ENCODE measurements at places on chromosomes 16 and 17.

DNA sequence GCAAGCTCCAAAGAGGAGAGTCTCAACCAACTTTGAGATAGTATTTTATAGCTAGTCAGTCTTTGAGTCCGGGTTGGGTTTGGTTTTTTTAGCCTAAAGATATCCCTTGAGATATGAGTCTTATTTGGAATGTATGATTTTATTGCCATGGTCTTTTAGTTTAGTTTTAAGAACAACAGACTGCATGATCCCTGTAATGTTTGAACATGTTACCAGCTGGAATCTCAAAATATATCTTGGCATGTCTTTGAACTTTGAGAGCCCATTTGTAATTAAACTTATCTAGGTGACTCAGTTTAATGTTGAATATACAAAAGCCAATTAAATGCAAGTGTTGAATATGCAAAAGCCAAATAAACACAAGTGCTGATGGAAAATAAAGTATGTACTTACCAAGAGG lies 100.6 kb downstream of the TANGO6 start:
- no peak for DNase-seq
- H3K36me3 ChIP-seq = peaks cover 6% of the 10 kb centered on the region

DNA sequence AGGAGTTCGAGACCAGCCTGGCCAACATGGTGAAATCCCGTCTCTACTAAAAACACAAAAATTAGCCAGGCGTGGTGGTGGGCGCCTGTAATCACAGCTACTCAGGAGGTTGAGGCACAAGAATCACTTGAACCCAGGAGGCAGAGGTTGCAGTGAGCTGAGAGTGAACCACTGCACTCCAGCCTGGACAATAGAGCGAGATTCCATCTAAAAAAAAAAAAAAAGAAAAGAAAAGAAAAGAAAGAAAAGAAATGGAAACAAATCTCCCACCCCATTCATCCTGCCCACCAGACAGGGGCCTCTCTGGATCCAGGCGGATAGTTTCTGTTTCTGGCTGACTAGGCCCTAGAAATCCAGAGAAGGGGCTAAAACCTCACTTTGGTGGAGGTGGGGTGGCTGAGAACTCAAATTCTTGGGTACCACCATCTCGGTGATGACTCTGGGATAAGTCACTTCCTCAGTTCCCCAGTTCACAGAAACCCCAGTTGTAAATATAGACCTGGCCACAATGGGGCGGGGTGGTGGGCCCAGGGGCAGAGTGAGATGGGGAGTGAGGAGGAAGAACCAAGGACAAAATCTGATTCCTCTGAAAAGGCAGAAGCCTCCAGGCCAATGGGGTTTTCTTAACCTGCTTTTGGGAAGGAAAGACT lies 22.2 kb downstream of the SOCS1 start:
- H3K4me1 ChIP-seq = peaks cover 38% of the 10 kb centered on the region
- DNase-seq = peak; percentile 25
- no peaks in the 10 kb centered on the region for H3K27me3 ChIP-seq
- H3K4me3 ChIP-seq = peak overlapping the region; percentile 78
- peak overlapping the region; percentile 99 for H3K27ac ChIP-seq
- no peaks in the 10 kb centered on the region for H3K36me3 ChIP-seq

DNA sequence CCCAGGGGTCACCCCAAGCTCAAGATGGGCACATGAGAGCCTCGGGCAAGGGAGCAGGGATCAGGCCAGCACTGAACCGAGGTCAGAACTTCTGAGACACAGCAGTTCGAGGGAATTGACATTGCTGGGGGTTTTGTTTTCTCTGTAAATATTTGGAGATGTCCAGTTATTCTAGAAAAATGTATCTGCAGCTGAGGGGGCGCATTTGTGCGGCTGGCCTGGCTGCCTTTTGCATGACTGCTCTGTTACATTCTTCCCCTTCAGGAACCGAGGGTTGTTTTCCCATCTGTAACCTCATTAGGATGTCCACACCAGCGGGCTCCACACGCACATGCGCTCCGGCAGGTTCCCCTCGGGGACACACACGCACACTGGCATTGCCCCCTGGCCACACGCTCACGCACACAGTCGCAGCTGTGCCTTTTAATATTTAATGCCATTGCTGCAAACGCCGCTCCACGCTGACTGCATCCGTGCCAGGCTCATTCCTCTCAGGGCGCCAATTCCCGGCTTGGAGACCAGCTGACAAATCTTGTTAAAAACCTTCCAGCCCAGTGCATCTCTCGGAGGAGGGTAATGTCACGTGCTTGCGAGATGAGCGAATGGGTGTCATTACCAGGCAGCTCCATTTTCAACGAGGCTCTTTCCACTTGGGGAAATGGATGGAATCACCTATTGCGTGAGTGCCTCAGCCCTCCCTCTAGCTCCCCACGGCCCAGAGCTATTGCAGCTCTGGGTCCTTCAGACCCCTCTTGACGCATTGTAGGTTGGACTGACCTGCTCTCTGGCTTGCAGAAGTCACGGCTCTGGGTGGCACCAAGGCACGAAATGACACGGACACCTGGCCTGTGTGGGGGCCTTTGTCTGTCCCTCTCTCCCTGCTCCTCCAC lies 13.1 kb downstream of the CCR7 start:
- DNase-seq = no peak
- peak overlapping the region; percentile 83 for H3K4me3 ChIP-seq
- H3K4me1 ChIP-seq = peaks cover 80% of the 10 kb centered on the region
- no peaks in the 10 kb centered on the region for H3K27me3 ChIP-seq

DNA sequence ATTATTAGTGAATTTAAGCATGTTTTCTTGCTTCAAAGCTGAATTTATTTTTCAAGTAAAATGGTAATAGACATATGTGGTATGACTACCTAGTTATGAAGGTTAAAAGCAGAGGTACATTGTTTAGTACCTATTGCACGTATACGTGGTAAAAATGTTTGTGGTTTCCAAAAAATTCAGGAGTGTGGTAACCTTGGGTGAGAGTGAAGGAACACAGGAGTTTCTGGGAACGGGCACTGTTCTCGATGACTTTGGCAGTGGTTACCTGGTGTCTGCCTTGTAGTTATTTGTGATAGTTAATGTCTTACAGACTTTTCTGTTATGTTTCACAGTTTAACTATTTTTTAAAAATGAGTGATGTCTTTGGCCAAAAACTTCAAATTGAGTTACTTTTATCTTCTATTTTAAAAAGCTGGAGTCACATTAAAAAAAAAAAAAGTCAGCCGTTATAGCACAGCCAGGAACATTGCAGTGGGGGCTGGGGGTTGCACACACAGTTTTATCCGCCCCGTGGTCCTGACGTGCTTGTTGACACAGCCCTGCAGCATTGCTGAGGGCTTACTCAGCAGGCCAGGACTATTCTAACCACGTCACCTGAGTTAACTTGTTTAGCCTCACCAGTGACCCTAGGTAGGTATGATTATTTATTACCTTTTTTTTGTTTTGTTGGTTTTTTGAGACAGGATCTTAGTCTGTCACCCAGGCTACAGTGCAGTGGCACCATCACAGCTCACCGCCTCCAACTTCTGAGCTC lies 10.9 kb downstream of the JPT2 start:
- H3K4me3 ChIP-seq = no peak overlapping the region
- DNase-seq = no peak
- H3K36me3 ChIP-seq = no peaks in the 10 kb centered on the region
- no peaks in the 10 kb centered on the region for H3K27me3 ChIP-seq

DNA sequence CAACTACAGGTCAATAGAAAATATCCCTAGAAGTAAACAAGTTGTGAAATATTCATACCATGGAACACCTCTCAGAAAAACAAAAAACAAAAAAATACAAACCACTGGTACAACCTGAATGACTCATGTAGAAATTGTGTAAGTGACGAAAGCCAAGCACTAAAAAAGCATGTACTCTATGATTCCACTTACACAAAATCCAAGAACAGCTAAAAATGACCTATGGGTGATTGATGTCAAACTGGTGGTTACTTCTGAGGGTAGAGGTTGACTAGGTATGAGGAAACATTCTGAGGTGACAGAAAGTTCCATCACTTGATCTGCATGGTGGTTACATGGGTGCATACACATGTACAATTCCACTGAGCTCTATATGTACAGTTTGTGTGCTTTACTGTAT lies 31.1 kb downstream of the DHRS7C start:
- H3K27ac ChIP-seq = no peak overlapping the region
- peaks cover 51% of the 10 kb centered on the region for H3K27me3 ChIP-seq
- DNase-seq = no peak
- H3K36me3 ChIP-seq = peaks cover 4% of the 10 kb centered on the region

- no peaks in the 10 kb centered on the region for H3K27me3 ChIP-seq
- H3K4me3 ChIP-seq = no peak overlapping the region
- peak overlapping the region; percentile 56 for H3K27ac ChIP-seq
Observed at GRCh38 chr16:81601008-81601428, 156.4 kb downstream of the CMIP start.

DNA sequence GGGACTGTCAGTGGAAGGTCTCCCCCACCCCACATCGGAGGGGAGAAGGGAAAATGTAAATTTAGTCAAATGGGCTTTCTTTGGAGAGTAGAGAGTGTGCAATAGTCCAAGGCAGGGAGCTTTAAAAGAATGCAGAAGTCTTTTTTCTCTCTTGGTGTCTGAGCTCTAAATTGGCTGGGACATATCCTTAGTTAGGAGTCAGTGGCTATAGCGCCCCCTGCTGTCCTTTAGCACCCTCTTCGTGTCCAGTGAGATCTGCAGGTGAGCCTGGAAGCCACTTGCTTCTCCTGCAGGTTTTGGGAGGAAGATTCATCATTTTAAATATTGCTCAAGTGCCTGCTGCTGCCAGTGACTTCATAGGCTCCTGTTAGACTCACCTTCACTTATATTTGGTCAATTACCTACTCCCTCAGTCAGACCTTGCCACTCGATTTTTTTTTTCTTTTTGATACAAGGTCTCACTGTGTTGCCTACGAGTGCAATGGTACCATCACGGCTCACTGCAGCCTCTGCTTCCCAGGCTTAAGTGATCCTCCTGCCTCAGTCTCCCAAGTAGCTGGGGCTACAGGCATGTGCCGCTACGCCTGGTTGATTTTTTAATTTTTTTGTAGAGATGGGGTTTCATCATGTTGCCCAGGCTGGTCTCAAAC lies 174.8 kb downstream of the PRKCB start:
- no peak overlapping the region for H3K27ac ChIP-seq
- no peak overlapping the region for H3K4me3 ChIP-seq
- H3K36me3 ChIP-seq = no peaks in the 10 kb centered on the region
- peak; percentile 51 for DNase-seq

- H3K27me3 ChIP-seq = no peaks in the 10 kb centered on the region
- H3K4me3 ChIP-seq = no peak overlapping the region
- no peak for DNase-seq
- no peaks in the 10 kb centered on the region for H3K4me1 ChIP-seq
- H3K36me3 ChIP-seq = no peaks in the 10 kb centered on the region
Observed at GRCh38 chr16:73945631-73946030, 351.0 kb upstream of the PSMD7 start.

DNA sequence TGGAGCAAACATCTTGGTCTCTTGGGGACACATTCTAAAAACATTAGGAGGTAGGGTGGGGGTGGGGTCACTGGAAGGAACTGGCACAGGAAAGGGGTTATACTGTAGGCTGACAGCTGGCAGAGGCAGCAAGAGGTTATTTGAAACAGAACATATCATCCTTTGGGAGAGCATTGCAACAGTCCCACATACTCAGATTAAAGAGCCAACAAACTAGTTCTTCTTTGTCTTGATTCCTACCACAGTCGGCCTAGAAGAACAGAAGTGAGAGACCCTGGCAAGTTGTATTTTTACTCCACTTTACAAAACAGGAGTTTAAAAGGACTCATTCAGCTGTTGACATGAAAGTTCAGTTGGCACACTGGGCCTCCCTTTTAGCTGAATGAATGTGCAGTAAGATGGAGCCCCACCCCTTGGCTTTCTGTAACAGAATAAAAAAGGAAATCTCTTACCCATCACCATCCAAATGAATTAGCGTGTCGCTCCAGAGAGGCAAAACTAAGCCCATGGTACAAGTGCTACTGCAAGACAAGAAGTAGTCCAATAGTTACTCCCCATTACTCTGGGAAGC lies 54.6 kb upstream of the CORO6 start:
- H3K27me3 ChIP-seq = no peaks in the 10 kb centered on the region
- no peak for DNase-seq
- peaks cover 10% of the 10 kb centered on the region for H3K4me1 ChIP-seq

DNA sequence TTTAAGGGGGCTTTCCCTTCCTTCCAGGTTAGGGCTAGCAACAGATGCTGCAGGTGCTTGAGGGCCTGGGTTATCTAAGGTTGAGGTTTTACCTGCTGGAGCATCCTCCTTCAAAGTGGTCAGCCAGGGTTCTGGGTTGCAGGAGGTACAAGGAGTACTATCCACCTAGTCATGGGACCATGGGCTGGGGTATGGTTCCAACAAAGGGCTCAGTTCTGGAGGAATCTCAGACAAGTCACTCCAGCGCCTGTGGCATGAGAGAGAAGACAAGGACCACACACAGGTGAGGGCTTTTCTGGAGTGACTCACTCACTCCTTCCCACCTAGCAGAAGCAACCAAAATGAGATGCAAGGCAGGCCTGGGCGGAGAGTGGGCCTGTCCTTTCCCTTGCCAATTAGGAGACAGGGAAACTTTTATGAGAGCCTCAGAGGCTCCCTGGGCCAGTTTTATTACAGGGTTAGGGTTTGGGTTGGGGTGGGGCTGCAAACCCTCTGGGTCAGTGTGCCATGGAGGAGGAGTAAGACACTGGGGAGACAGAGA lies 2.2 kb downstream of the MYO19 start:
- H3K36me3 ChIP-seq = peaks cover 2% of the 10 kb centered on the region
- no peaks in the 10 kb centered on the region for H3K27me3 ChIP-seq
- no peak overlapping the region for H3K27ac ChIP-seq
- no peak for DNase-seq
